ENCODE measurements at places on chromosomes 4 and X.

GRCh38 chr4:105426187-105426897 lies 47.5 kb downstream of the PPA2 start:
- DNase-seq, result no peak

DNA sequence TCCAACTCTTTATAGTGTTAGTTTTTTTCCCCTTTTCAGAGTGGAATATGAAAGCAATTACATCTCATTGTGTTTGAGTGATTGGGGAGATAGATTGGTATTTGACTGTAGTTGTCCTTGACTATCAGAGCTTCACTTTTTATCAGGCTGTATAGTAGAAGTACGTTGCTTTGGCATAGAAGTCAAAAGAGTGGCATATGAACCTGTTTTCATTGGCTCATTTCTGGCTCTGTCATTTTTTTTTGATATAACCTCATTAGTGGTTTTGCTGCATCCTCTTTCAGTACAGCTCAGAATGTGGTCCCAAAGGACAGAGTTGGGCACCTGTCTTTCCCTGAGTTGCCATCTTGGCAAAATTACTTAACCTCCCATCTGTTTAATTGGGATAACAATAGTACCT lies 1.4 kb downstream of the TMA16 start:
- peak; percentile 12 for DNase-seq

DNA sequence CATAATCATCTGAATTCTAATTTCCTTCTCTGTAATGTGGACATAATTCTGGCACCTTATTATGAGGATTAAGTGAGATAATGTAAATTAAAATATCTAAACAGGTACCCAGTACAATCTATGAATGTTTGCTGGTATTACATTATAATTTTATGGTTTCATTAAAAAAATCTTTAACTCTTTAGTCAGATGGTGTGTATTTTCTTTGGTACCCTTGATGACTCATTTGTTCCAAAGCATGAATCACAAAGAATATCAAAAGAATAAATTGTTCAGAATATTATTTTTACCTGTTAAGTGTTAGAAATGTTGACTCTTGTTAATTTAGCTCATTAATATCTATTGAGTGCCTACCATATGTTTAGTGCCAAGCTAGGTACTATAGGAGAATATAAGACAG lies 74.3 kb downstream of the SNX25 start:
- DNase-seq, result no peak

DNA sequence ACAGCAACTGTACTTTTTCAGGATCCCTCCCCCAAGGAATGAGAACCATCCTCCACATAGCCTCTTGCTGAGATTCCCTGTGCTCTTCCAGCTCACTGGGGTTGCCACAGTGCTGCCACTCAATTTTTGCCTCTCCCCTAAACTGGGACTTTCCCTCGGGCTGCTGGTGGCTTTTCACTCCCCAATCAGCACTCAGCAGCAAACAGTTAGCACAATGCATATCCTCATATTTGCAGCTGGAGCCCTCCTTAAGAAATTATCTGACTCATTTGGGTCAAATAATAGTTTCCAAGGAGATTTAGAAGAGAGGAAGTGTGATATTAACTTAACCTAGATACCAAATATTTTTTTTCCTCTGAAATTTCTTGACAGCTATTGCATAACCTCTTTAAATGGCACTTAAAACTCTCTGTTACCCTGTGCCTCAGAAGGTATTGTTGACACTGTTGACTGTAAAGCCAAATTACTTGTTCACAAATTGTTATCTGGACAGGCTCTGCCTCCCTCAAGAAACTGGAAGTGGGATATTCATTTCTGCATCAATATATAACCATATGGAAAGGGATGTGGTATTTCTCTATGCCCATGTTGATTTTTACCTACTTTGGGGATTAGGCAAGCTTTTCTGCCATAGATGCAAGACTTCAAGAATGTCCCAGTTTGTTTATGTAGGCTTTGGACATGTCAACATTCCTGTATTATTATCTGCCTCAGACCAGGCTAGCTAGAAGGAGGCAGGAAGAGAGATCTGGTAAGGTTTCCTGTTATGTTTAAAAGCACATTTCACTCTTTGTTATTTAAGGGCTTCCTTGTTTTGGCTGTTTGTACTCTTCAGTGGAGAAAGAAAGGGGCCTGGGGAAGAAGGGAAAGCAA lies 58.0 kb downstream of the SEPTIN11 start:
- peak; percentile 28 for DNase-seq

DNA sequence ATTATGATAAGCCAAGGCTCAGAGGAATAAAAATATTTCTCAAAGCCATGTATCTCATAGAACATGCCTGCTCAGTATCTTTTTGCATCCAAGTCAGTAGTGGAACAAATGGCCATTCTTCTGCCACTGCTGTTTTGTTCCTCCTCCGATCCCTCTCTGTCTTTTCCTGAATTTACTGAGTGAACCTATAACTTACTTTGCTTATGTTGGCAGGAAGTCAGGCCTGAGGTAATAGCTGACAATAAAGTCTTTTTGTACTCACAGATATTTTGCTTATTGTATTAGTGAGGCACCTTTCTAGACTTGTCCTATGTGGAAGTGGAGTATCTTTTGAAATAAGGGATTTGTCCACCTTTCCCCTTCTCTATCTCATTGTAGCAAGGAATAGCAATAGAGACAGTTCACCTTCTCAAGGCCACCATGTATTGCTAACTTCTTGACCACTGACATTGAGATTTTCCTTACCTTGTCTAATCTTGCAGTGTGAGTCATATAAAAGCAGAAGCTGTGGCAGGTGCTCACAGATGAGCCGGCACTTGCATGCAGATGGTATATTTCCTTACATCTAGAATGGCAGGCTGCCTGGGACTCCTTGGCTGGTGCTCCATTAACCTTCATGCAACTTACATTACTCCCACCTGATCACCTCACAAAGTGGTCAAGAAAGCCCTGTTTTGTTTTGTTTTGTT lies 68.2 kb downstream of the AGTR2 start:
- no peak for DNase-seq

DNA sequence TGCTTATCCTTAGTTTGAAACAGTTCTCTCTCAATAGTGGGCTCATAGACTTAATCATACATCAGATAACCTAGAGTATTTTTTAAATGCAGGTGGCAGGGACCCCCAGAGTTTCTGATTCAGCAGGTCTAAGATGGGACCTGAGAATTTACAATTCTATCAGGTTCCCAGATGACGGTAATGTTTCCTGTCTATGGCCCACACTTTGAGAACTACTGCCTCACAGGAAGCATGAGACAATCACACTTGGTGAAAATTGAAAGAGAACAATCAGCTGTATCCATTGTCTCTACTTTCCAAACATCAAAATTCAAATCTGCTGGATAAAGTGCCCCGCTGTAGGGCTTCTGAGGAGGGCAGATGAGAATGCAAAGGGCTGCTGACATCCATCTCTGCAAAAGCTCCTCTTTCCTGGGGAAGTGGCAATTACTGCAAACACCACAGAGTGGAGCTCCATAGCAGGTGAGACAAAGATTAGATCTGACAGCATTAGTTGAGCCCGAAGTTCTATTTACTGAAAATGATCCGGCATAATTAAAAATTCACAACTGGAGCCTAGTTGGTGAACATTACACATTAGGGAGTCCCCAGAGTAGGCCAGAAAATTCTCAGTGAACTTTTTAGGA lies 187.8 kb upstream of the MBNL3 start:
- DNase-seq, result no peak

- DNase-seq, result peak; percentile 1
These were observed 343.5 kb downstream of the RAPGEF2 start for GRCh38 chr4:159446266-159446976.

DNA sequence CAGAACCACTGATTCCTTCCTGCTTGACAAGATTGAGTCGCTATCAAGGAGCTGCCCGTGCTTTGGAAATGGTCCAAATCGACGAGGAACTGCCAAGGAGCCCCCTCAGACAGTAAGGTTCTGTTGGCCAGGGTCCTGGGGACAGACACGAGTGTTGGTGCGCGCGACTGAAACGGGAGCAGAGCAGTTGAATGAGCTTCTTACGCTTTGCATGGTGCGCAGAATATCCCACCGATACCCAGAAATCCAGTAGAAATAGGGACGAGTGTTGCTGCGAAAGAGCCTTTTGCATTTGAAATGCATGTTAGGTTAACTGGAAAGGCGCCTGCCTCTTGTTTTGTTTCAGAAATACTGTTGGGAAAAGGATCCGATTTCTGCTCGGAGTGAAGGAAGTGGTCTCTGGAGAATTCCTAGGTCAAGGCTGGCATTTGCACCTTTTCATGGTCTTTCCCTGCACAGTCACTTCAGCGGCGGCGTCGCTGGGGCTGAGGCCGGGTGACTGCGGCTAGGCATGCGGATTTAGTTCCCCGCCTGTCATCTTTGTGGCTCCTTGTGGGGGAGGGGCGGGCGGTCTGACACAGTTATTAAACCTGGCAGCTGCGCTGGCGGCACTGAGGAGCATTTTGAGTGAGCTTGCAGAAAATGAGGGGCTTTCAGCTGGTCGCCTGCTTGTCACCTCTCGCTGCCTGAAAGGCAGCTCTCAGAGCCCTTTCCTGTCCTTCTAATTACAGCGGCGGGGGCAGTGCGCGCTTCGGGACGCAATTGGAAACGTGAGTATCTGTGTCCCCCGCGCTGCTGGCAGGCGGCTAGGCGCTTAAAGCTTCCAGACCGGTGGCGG lies 51.5 kb upstream of the TRIM2 start:
- DNase-seq, result peak; percentile 59

DNA sequence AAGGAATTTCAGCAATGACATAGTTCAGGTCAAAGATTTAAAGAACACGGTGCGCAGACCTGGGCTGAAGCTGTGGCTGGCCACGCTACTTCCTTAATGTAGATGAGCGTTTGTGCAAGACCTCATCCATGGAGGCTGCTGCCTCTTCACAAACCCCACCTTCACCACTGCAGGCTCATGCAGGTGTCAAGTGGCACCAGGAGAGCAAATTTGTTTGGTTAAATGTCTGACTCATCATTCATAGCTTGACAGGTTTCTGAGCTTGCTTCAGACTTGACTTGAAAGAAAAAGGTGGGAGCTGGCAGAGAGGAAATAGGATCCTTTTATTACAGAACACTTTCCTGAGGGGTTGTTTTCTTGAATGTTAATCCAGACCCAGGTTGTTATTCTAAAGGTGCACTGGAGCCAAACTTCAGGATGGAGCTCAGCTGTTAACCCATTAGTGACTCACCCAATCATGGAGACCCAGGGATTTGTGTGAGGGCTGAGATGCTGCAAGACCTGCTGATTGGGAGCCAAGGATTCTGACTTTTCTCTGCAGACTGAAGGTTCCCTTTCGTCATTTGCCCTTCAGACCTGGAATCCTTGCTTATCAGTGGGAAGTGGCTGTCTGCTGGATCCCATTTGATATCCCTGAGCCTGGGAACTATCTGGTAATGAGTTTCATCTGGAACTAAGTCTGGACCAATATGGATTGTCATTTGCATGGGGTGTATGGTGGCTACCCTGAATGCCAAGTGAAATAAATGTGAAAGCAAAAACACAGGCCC lies 315.3 kb downstream of the PTTG2 start:
- DNase-seq, result no peak

- DNase-seq, result no peak
These were observed 242.9 kb downstream of the IQCM start for GRCh38 chr4:149572716-149573115.

- DNase-seq, result no peak
These were observed 609.0 kb upstream of the HTR2C start for GRCh38 chrX:113974881-113975280.

DNA sequence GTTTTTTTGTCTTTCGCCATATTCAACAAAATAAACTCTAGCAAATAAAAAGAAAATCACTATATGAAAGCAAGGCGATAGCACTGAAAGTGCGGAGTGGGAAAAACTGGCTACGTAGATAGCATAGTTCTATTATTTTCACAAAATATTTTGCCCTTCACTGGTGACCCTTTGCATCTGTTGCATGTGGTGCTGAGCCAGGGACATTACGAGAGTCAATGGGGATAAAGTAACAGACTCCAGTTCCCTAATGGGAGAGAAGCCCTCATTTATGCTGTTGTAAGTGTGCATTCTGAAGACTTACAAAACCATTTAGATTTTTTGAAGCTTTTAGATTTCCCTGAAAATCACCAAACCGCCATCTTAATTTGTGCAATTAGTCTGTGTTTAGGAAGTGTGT lies 501.6 kb downstream of the PPARGC1A start:
- no peak for DNase-seq

- no peak for DNase-seq
These were observed 51.0 kb downstream of the WFS1 start for GRCh38 chr4:6320663-6321062.

- DNase-seq, result peak; percentile 31
These were observed 37.3 kb downstream of the ACOX3 start for GRCh38 chr4:8403173-8403753.

DNA sequence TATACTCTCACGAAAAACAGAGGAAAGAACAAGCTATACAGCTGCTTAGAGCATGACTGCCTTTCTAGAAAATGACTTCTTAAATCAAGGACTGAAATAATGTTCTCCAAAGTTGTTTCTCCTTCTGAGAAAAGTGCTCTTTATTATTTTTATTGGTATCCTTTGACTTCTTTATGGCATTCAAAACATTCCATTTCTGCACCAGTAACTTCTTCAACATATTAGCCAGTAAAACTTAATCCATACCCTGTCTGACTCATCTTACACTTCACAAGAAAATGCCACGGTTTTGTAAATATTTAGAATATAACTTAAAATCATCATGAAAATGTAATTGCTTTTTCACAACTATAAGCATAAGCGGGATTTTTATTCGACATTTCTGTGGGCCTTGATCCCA lies 180.4 kb downstream of the NR3C2 start:
- no peak for DNase-seq

GRCh38 chr4:67615119-67615518 lies 56.6 kb downstream of the STAP1 start:
- no peak for DNase-seq

DNA sequence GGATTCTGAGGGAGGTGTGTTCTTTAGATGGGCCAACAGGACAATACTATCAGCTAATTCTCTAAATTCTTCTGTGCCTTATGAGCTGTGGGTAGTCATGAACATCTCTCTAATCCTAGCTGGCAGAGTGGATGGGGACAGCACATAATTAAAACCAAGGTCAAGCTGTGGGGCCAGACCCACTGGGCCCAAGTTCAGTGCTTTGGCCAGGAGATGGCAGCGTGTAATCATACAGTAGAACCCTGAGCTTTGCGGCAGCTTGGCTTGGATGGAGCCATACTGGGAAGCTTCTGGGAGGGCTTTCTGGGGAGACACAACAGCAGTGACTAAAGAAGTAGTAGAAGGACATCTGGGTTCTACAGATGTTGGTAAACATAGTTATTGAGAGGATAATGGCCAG lies 140.3 kb upstream of the CXCL13 start:
- DNase-seq, result no peak

DNA sequence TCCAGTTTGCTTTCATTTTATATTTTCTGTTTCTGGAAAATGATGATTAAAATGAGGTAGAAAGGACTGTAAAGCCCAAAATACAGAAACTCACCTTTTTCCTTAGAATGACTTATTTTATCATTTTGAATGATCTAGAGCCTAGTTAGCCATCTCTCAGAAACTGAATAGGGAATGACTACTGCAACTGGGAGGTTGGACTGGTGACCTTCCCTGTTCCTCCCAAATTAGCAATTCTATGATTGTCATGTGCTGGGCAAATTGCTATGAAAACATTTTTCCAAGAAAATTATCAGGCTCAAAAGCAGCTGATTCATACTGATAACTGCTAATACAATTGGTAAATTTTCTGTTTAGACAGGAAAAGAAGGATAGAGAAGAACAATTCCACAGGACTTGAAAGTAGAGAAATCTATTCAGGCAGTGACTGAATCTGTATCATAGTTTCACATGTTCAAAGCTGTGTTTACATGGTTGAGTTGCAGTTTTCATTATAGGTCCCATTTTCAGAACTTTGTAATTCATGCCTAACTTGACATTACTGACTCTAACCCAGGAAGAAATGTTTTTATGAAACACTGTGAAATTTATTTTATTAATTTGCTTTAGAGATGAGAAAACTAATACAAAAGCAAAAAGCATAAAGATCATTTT lies 43.4 kb upstream of the SEC24B start:
- no peak for DNase-seq

Data from central memory CD4-positive, alpha-beta T cell (primary cell).